Left lung (tissue), 14 donors: ENCODE measurements at places on chromosomes 5 and 9.
A peak's percentile ranks its signal among the peaks of the same experiment; 100 is the strongest.

DNA sequence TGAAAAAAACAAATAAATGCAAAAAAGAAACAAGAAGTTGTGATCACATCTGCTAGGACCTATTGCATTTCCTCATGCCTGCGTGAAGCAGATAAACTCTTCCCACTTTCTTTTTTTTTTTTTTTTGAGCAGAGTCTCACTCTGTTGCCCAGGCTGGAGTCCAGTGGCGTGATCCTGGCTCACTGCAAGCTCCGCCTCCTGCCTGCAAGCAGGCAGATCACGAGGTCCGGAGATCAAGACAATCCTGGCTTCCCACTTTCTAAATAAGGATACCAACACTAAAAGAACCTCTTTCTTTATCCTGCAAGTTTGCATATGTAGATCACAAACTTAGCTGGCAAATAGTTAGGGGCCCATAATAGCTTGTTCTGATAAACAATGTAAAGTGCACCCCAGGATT, 128.6 kb downstream of the ASTN2 start:
- DNase-seq, result no peak

DNA sequence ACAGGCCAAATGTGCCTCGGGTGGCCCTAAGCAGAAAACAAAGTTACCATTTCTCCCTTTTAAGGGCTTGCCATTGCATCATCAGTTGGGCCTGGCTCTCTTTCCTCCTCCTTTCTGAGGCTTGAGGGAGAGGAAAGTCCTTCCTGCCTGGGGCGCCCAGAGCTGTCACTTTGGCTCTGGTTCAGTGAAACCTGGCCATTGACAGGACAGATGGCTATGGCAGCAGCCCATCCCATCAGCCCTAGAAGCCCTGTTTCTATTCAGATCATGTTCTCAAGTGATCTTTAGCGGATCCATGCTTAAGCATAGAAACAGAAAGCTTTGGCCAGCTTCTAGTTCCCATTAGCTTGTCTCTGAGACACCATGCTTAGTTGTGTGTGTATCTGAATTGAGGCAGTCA, 293.4 kb downstream of the YTHDC2 start:
- DNase-seq, result no peak

- DNase-seq, result no peak
These were observed 133.8 kb upstream of the DAB2 start for GRCh38 chr5:39558541-39558940.

GRCh38 chr5:66966439-66966838, 230.2 kb downstream of the CD180 start:
- no peak for DNase-seq

DNA sequence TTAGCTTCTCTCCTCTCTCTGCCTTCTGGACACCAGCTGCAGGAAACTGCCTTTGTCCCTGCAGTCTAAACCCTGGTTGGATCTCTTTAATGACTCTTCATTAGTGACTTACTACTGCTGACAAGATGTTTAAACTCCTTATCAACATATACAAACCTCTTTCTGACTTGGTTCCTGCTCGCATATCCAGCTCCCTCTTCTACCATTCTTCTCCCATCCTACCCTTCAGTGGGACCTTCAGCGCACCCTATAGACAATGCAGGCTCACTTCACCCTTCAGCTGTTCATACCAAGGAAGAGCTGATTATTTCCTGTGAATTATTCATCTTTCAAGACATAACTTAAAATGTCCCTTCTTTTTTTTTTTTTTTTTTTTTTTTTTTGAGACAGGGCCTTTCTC, 436.5 kb downstream of the KIAA0825 start:
- DNase-seq, result no peak

GRCh38 chr5:151469386-151469785, 22.0 kb downstream of the SLC36A1 start:
- no peak for DNase-seq

DNA sequence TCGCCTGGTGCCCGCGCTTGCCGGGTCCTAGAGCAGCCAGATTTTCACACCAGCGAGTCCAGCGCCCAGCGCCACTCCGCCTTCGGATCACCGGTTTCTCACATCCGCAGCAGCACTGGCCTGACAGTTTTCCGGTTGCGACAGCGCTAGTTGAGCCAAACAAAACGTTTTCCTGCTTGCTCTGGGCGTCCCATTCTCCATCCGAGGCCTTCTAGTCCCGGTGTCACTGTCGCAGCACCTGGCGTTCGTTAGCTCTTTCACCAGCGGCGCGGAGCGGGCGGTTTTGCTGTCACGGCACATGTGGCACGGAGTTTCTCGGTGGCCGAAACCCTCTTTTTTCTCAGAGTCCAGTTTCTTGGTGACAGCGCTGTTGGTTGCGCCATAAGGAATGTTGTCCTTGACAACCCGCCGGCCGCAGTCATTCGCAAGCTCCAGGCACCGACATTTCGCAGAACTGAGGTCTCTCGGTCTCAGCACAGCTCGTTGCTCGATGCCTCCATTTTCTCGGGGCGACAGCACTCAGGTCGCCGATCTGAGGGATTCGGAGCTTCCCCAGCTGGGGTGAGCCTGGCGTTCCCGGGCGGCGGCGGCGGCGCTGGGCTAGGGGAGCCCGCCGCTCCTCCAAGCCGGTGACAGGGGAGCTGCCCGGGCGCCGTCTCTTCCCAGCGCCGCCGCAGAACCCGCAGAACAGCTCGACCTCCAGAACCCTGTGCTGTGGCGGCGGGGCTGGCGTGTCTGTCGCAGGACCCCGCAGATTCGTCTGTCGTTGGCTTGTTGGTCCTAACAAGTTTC, 47.8 kb downstream of the ANXA2R start:
- peak; percentile 92 for DNase-seq

- DNase-seq, result no peak
These were observed 93.8 kb downstream of the ZNF354C start for GRCh38 chr5:179153921-179154345.

- no peak for DNase-seq
These were observed 65.8 kb upstream of the UNC5A start for GRCh38 chr5:176744584-176744965.

- no peak for DNase-seq
These were observed 137.9 kb downstream of the GABBR2 start for GRCh38 chr9:98570663-98571440.

GRCh38 chr9:99752417-99753109, 69.1 kb upstream of the NR4A3 start:
- no peak for DNase-seq
